BE2C (cell line): ENCODE measurements at places on chromosomes 13 and 19.

- no peak for DNase-seq
These were observed 128.0 kb downstream of the DCT start for GRCh38 chr13:94351292-94351990.

- DNase-seq: no peak
These were observed 191.1 kb downstream of the RGCC start for GRCh38 chr13:41648314-41648935.

- peak; percentile 88 for DNase-seq
These were observed at the start of the genes MAN2B1 and WDR83 for GRCh38 chr19:12666265-12667048. TSS of gene MAN2B1 (minus strand) at chr19:12666742. CDS start at chr19:12666701, 41 bp downstream. TSS of gene WDR83 (plus strand) at chr19:12666807. CDS start at chr19:12669791, 2,984 bp downstream.

- no peak for DNase-seq
These were observed 66.5 kb downstream of the COL4A2 start for GRCh38 chr13:110373617-110374016.

- no peak for DNase-seq
These were observed 151.1 kb downstream of the KATNAL1 start for GRCh38 chr13:30156270-30156669.

DNA sequence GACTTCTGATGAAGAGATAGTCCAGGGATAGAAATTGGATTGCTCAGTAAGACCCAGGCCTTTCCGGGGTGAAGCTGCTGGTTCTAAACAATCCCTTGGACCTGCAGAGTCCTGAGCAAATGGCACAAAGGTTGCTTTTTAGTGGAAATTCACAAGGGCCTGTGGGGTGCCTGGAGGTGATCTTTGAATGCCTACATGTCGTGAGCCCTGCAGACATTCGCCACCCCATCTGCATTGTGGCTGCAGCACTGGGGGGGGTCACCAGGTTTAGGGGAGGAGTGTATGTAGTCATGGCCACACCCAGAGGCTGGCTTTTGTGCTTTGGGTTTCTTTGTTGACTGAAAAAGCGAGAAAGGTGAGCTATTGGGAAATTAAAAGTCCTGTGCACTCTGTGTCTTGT lies 41.4 kb downstream of the SLC7A9 start:
- no peak for DNase-seq

DNA sequence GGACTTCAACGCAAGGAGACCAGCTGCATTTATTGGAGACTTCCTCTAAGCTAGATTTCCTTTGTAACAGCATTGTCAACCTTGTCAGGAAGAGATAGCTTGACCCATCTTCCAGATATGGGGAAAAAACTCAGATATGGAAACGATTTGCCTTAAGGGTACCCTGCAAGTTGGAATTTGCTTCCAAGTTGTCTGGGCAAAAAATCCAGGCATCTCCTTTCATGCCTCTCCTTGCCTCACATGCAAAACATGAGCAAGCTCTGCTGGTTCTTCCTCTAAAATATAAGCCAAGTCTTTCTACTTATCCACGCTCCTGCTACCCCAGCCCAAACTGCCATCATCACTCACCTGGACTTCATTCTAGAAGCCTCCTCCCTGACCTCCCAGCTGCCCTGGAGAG lies 6.4 kb upstream of the DNMT1 start:
- no peak for DNase-seq

DNA sequence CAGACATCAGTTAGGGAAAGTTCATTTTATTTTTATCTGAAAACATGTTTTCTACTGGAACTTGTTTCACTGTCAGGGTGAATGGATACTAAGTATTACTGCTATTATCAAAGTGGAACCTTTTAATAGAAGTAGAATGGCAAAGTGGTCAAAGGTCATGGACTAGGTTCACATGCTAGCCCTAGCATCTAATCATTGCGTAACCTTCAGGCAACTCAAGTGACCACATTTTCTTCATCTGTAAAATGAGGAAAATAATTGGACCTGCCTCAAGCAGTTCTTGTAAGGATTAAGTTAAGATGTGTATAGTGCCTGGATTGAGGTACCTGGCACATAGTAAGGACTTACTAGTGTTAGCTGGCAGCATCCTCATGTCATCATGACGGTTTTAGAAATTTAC lies 5.0 kb downstream of the ZFP28 start:
- DNase-seq: no peak

GRCh38 chr13:37148501-37148900 lies 43.0 kb upstream of the CSNK1A1L start:
- DNase-seq: no peak

GRCh38 chr19:27846944-27847343 lies 1366.0 kb downstream of the UQCRFS1 start:
- no peak for DNase-seq

DNA sequence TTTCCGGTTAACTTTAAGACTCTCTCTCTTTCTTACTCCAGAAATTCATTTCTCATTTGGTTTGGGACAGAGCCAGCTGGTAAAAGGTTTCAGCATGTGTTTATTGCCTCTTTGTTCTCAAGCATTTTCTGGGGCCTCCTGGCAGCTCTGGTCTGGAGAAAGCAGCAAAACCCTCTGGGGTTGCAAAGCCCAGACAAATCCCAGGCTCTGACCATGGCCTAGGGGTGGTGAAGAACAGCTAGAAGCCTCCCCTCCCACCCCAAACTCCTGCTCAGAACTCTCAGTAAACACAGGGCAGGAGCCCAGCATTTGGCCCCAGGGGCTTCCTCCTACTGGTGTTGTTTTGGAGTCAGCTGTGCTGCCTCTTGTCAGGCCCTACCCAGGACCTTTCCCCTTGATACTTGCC lies 124.2 kb upstream of the SERP2 start:
- DNase-seq: peak; percentile 18

DNA sequence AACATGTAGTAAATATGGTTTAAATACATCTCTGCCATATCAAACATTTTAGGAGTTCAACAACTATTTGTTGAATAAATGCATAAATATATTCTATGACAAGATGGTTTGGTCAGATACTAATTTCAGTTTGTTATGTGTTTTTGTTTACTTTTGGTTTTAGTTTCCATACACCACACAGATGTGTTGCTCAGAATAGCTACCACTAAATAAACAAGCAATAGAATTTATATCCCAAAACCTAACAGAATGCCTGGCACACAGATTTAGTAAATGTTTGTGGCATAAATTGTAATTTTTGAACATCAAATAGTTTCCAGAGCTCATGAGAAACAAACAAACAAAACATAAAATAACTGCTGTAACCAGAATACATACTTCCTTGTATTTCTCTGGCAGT lies 126.8 kb upstream of the ATXN8OS start:
- DNase-seq: no peak

GRCh38 chr19:44848036-44848811 lies 2.1 kb downstream of the NECTIN2 start:
- DNase-seq: peak; percentile 31
